ENCODE measurements at places on chromosomes 6 and 20.

DNA sequence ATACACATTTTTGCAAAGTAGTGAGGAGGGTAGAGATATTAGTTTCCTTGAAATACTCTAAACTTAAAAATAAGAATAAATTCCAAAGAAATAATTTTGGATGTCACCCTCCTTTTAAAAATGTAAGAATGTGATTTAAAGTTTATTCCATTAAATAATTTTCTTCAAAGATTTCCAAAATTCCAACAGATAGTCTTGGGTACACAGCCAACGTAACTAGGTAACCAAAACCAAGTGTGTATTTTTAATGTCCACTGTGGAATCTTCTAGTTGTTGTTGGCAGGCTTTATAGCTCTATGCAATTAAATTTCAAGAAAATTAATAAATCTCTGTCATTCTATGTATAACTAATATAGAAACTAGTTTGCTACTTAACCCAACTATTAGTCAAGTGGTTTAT lies 101.3 kb downstream of the COL21A1 start:
- DNase-seq, result no peak

DNA sequence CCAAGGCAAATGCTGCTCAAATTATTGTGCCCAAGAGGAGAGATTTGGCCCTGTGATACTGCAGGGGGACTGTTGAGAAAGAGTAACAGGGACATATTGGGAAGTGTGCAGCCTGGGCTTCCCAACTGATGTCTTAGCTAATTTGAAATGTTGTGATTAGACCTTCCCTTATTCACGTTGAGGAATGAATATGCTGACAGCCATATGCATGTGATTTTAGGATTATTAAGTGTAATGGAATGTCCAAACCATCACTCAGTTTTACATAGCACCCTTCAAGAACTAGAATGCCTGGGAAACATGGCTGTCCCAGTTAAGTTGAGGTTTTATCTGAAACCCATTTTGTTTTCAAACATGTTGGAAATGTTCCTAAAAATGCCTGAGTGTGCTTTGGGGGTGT lies 81.4 kb downstream of the CARMIL1 start:
- DNase-seq, result no peak

DNA sequence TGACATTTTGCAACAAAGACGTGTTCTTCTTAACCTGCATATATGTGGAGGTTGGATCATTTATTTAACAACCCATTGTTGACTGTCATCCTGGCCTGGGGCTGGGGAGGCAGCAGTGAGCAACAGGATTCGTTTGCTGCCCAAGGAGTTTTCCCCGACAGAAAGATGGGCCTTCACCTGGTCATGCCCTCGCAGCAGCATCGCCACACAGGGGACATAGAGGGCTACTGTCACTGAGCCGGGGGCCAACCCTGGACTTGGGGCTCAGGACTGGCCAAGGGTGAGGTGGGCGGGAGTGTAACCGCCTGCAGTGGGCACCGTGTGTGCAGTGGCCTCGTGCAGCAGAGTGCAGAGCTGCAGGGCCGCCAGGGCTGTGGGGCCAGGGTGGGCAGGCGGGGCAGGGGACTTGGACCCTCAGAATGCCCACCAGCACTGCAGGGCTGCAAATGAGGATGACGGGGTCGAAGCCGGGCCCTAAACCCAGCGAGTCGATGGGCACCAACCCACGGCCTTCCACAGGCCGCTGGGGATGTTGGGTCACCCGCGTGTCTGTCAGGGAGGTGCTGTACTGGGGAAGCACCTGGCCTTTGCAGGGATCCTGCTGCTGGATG lies 11.8 kb downstream of the DUSP22 start:
- no peak for DNase-seq

- DNase-seq, result no peak
Observed at GRCh38 chr6:139099984-139100383, 34.9 kb upstream of the HECA start.

GRCh38 chr20:57342829-57343228 lies 8.2 kb upstream of the RAE1 start:
- no peak for DNase-seq

- DNase-seq, result no peak
Observed at GRCh38 chr20:34717230-34718095, 13.3 kb downstream of the TP53INP2 start.

- DNase-seq, result no peak
Observed at GRCh38 chr6:107662333-107662732, 161.8 kb downstream of the SCML4 start.

- DNase-seq, result no peak
Observed at GRCh38 chr6:90293319-90293953, 3.2 kb downstream of the BACH2 start.
